ENCODE measurements at places on chromosomes 5 and 9.

DNA sequence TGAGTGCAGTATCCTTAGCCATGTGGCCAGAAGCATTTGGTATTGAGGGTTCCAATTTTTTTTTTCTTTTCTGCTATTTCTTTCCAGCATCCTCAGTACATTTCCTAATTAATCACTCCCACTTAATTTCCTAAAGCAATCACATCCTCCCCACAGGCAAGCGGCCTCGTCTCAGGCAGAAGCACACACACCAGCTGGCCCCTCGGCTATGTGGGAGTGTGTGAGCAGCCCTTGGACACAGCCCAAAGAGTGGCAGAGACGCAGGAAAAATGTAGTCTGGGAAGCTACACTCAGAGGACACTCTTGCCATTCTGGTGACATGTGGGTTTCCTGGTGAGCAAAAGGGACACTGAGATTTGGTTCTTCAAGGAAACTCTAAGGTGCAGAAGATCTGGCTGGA is 20.7 kb downstream of the SLIT3 start:
- DNase-seq = no peak

GRCh38 chr5:106408570-106408969 is 1262.2 kb downstream of the EFNA5 start:
- no peak for DNase-seq

DNA sequence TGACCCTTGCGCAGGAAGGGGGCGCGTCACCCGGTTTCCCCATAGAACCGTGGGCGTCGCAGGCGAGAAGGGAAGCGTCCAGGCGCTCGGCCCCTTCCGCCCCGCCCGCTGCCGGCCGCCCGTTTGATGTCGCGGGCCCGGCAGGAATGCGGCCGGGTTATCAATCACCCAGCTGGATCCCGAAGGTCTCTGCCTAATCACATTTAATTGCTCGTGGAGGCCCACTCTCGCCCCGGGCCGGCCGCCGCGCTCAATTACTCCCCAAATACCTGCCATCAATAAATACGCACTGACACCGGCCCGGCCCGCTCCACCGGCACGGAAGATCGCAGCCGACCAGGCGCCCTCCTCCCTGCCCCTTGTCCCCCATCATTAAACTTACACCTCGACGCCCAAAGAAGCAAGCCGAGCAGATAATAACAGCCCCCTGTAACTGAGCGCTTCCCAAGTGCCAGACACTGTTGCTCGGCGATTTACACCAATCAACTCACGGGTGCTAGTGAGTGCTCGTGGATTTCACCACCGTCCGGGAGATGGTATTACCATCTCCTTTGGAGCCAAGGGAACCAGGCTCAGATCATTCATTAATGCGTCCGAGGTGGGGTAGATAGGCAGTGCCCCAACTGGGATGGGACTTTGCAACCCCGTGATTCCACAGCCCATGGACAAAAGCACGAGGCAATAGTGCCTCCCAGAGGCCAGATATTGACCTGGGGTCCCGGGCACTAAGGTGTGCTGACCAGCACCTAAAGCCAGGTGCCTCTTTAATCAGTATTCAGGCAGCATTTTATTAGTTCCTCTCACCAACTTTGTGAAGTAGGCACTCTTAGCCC is 11.3 kb downstream of the MSX2 start:
- DNase-seq = no peak

DNA sequence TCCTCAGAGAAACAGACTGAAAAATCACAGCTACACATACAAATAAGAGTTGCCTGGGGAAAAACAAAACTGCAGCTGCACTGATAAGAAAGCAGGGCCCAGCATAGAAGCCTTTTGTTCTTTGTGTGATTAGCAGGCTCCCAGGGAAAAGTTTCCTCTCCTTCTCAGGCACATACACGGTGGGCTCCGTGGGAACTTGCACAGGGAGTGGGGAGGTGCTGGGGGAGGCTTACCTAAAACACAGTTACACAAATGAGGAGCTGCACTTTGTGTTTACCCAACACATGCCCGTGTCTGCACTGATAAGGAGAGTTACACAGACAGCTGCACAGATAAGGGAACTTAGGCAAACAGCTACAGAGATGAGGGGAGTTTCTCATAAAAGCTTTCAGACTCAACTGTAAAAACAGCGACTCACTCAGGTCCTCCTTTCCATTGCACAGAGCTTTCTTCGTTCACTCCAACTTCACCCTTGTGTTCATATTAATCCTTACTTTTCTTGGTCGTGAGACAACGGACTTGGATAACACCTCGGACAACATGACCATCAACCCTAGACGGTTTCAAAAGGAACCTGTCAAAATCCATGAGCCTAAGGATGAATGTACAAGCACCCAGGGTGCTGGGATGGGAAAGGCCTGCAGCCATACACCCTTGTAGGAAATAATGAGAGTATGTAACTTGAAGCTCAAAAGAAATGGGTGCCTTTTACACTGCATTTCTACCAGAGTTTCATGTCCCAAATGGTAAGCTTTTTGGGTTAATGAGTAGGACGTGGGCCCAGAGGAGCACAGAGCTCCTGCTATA is 50.8 kb downstream of the SERINC5 start:
- DNase-seq = no peak

GRCh38 chr9:128022886-128023285 is 42.1 kb upstream of the EEIG1 start:
- DNase-seq = no peak

DNA sequence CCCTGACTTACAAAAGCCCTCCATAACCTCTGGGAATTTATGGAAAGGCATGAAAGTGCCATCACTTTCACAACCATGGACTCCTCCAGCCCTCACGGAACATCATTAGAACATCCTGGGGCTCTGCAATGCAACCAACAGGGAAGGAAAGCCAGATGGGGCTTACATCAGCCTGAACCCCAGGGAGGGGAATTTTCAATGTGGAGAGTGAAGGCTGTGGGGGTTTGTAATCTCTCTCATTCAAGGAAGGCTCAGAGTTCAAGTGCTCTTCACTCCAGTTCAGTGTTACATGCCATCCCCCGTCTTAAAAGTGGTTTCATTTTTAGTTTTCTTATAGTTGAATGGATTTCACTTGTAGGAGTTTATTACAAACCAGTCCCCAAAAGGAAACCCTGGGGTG is 5.7 kb downstream of the SPRY4 start:
- no peak for DNase-seq

DNA sequence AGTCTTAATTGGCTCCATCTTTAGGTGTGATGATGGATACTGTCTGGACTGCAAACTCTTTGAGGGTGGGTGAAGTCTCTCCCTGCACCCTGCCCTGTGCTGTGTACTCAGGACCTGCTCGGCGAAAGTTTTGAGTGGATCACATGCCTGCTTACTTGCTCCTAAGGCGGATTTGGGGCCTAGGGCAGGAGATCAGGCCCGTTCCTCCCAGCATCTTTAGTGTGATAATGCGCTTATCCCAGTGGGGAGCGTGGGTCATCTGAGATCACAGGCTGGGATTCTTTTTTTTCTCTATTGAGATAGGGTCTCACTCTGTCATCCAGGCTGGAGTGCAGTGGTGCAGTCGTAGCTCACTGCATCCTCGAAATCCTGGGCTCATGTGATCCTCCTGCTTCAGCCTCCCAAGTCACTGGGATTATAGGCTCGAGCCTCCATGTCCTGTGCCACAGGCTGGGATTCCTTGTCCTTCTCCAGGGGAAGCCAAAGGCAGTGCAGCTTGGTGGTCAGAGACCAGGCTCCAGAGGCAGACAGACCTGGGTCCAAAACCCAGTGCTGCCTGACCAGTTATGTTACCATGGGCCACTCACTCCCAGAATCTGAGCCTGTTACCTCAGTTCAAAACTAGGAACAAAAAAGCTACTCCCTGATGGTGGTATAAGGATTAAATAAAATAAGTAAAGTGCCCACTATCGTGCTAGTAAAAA is 59.7 kb downstream of the ZNF618 start:
- no peak for DNase-seq

GRCh38 chr5:177320879-177321278 is 9.2 kb upstream of the MXD3 start:
- DNase-seq = no peak

GRCh38 chr5:73619606-73620333 is 6.2 kb upstream of the ARHGEF28 start:
- no peak for DNase-seq

- peak; percentile 1 for DNase-seq
These were observed 499 bp downstream of the ALG2 start for GRCh38 chr9:99221266-99221620.

- DNase-seq = no peak
These were observed 975 bp downstream of the OCLN start for GRCh38 chr5:69493396-69494133.

GRCh38 chr9:101029315-101030085 is 973 bp downstream of the PLPPR1 start:
- no peak for DNase-seq

DNA sequence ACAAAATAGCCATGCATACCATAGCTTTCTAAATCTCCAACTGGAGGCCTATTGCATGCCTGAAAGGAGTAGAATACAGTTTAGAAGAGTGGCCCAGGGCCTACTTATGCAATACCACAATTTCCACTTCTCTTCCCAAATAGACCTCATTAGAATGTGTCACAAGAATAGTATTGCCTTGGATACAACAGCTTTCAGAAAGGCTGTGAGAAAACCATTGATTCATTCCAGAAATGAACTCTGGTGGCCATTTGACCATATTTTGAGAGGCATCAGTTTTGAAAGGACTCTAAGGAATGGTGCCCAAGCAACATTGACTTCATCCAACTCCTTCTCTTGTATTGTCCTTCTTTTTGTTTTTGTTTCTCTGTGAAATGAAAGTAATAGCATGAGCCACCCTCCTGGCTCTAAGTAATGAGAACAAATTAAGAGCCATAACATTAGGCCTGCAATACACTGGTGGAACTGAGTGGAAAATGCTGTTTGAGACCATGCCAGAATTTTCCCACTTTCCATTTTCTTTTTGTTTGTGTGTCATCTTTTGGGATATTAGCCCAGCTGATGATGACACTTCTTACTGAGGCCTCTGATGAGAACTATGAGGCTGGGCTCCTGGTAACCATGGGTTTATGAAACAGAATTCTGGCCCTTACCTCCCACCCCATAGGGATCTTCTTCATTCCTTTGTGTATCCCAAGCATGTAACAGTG is 90.2 kb downstream of the TMEM174 start:
- no peak for DNase-seq

GRCh38 chr5:177362292-177362609 is 4.5 kb downstream of the RGS14 start:
- DNase-seq = no peak

DNA sequence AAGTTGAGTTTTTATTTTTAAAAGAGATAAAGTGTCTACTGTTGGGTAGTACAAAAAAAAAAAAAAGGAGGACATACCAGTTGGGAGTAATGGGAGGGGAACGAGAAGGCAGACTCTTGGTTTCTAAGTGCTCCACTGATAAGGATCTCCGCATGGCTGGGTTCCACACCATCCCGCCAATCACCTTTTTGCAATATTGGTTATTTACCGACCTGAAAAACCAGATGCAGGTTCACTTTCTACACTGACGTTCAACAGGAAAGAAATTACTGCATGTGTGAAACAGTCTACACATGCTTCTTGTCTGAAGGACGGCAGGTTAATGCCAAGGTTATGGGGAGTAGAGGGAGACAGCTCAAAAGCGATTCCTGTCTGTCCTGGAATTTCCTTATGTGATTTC is 75.5 kb downstream of the PTPN3 start:
- DNase-seq = no peak

DNA sequence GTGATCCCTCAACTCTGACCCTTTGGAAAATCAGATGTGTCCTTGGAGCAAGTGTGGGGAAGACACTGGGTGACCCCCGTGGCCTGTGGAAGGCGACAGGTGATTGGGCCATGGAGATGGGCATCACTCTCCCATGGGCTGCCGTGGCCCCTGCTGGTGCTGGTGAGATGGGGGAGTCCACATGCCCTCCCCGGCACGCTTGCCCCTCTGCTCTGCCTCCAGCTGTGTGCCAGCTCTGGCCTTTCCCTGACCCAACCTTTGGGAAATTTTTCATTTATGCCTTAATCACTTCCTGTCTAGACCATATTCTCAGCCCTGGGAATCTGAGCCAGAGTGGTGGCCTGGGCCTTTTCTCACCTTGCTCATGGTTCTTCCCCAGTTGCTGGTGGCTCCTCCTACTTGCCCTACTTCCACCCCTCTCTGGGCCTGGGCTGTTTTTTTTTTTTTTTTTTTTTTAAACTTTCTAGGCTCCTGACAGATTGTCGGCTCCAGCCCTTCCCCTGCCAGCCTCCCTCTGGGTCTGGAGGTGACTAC is 56.6 kb downstream of the RGS3 start:
- peak; percentile 17 for DNase-seq

GRCh38 chr5:104199771-104200170 is 637.2 kb upstream of the NUDT12 start:
- no peak for DNase-seq

DNA sequence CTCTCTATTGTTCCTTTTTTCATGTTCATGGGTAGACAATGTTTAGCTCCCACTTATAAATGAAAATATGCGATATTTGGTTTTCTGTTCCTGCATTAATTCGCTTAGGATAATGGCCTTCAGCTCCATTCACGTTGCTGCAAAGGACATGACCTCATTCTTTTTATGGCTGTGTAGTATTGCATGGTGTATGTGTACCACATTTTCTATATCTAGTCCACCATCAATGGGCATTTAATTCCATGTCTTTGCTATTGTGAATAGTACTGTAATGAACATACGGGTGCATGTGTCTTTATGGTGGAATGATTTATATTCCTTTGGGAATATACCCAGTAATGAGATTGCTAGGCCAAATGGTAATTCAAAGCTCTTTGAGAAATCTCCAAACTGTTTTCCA is 392.0 kb downstream of the EFNA5 start:
- no peak for DNase-seq

GRCh38 chr9:125966466-125966865 is 219.3 kb downstream of the PBX3 start:
- no peak for DNase-seq
